ENCODE measurements at places on chromosomes 2 and 18.

DNA sequence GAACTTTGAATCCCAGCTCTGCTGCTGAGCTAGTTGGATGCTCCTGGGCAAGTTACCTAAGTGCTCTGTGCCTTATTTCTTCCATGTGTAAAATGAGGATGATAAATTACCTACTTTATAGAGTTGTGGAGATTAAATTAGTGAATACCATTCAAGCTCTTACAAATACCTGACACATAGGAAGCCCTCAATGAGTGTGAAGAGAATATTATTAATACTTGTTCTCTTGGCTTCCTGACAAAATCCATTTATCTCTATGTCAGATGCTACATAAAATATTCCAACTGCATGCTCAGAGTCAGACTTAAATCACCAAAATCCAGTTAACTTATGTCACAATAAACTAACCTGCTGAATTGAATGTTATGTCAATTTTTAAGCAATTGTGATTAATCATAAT is 42.9 kb upstream of the CCBE1 start:
- DNase-seq, result no peak

DNA sequence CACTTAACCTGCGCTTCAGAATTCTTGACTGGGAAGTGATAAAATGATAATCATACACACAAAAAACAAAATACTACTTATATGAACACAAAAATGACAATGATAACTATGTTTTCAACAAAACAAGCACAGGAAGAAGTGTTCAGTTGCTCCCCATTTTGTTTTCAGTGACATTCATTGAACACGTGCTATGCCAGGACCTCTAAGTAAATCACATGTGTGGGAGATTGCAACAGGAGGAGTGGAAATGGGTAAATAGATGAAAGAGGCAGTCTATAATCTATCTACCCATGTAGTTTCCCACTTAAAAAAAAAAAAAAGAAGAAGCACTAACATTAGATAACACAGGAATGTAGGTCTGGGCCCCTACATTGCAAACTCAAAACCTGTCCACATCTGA is 183.5 kb upstream of the HNRNPA3 start:
- DNase-seq, result no peak

DNA sequence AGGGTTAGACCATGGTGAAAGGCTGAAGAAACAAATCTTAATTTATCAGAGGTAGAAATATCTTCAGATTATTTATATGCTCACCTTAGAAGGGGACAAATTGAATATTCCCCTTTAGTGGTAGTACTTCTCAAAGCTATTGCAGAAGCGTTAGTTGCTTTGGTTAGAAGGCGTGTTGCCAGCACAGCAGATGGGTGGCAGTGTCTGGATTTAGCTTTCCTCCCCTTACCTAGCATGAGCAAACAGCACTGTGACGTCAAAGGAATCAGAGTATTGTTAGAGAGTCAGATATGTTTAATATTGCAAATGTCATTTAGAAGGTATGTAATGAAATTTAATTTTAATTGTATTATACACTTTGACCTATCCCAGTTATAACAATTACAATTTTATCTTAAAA is 27.2 kb upstream of the GALR1 start:
- DNase-seq, result no peak

DNA sequence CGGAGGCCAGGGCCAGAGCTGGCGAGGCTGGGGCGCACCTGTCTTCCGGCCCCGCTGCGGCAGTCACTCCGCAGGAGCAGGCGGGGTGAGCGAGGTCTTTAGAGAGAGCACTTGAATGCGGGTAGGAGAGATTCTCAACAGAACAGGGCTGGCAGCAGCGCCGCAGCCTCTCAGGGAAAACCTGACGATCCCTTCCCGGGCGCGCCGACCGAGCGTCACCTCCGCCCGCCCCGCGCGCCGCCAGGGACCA is 526 bp downstream of the PRKRA start:
- no peak for DNase-seq

GRCh38 chr2:228103379-228103778 is 78.1 kb downstream of the SPHKAP start:
- no peak for DNase-seq

GRCh38 chr2:65070172-65070830 is 14.1 kb downstream of the CEP68 start:
- no peak for DNase-seq

GRCh38 chr2:61414674-61415073 is 56.2 kb downstream of the USP34 start:
- DNase-seq, result no peak

- no peak for DNase-seq
These were observed 15.0 kb upstream of the KCNG2 start for GRCh38 chr18:79782566-79783308.

DNA sequence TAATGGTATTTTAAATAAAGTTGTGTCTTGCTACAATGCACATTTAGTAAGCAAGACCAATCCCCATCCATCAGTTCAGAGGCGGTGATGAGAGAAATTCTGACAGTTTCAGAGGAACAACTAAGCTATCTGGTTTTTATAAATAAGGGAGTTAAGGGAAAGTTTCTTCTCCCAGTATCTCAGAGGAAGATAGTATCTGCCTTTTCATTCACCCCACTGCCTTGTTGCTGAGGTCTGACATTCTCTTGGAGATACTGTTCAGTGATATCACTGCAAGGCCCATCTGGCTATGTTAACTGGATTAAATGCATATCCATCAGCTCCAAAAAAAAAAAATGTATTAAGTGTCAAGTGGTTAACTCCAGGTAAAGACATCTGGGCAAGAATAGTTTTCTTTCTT is 47.9 kb downstream of the RBMS1 start:
- no peak for DNase-seq

DNA sequence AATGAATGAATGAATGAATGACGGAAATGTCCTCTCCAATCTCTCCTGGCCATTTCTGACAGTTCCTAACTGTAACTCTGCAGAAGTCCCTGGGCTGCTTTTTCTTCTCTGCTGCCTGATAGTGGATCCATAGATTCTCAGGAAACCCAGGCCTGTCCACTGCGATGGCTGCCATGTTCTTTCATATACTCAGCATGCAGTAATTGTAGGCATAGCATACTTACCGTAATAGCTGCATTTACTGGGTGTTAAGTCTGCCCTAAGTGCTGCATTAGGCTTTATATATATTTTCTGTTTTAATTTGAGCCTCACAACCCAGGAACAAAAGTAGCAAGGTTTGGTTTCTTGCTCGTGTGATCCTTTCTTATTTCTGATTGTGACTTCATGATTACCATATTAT is 122.9 kb downstream of the DCC start:
- no peak for DNase-seq

- DNase-seq, result peak; percentile 45
These were observed 6.4 kb downstream of the ZEB2 start for GRCh38 chr2:144513388-144514101.

DNA sequence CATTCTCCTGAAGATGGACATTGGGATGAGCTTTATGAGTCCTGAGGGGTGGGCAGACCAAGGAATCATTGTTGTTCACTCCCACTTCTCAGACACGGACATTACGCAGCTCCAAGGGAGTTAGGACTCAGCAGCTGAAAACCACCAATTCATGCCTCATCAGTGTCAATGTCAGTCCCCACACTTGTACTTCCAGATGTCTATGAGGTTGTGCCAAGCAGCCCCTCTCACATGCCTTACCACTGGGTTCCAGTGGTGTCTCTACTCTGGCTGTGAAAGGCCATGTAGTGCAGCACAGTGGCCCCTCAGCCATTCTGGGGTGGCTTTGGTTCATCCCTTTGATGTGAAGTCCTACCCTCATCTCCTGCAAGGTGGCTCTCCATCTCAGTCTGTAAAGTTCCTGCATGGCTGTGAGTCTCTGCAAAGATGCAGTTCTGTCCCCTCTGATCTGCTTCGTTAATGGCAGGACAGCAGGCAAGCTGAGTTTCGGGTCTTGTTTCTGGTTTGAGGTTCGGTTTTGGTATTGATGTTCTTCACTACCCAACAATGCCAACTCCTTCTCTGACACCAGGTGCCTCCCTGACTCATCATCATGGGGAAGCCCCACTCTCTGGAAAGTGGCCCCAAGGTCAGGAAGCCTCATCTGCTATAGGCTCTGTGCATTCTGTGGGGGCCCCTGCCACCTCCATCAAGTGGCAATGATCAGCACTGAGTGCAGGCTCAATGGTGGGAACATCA is 14.0 kb upstream of the COL6A3 start:
- no peak for DNase-seq

DNA sequence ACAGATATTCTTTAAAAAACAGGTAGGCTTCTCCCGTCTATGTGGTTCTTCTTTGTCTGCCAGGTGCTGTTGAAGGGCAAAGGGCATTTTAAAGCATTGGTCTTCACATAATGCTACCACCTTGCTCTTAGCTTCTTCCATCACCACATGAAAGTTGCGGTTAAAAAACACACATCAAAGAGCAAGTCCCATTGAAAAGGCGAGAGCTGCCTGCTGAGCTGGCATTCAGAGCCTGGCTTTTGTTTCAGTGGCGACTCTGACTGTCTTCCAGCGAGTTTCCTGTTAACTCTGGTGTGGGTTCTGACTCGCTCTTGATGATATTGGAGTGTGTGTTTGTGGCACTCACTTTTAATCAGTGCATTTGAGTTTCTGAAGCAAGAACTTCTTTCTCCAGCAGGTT is 624.9 kb upstream of the FANCL start:
- no peak for DNase-seq

- DNase-seq, result no peak
These were observed 20.0 kb downstream of the TRIP12 start for GRCh38 chr2:229901819-229902218.

GRCh38 chr2:200703127-200703925 is 108.4 kb upstream of the BZW1 start:
- peak; percentile 61 for DNase-seq

DNA sequence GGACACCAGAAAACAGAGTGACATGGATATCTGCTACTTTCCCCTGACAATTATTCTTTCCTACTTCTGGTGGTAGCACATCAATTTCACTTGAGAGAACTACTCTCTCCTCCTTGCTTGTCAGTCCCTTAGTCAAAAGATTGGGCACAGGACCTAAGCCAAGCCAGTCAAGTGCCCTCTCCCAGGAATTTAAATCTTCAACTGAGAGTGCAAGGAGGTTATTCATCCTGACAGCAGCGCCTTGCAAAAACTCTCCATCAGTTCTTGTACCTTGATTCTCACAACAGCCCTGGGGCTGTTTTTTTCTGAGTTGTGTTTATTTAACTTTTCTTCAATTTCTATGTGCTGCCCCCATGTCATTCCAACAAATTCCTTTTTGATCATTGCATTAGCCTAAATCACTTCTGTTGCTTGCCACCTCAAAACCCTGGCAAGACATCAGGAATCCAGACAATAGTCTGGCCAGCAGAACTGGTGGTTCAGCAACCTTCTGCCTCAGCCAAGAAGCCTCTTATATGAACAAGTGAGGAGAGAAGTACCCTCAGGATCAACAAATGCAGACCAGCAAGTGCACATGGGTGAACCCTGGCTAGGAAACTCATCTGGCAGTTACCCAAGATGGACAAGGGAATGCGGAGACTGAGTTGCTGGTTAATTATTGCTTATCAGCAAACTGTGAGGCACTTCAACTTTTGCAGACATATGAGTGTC is 19.4 kb downstream of the COL4A3 start:
- DNase-seq, result no peak

- DNase-seq, result no peak
These were observed 156.4 kb downstream of the ZFP36L2 start for GRCh38 chr2:43070030-43070429.

- DNase-seq, result no peak
These were observed 72.7 kb downstream of the PTPN2 start for GRCh38 chr18:12811191-12811950.

DNA sequence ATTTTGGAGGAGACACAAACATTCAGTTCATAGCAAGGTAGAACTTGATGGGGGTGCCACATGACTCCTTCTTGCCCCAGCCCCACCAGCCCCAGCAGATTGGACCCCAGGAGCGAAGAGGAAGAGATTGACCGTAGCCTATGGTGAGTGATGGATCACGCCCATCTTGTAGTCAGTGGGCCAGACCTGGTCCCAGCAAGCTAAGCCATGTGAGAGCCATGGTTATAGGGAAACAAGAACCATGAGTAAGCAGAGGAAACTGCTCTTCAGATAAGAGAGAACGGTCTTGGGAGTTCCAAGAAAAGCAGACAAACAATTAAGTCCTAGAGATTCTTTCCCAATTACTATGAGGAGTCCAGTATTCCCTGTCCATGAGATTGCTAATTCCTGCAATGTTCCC is 4.6 kb upstream of the TCF4 start:
- no peak for DNase-seq

DNA sequence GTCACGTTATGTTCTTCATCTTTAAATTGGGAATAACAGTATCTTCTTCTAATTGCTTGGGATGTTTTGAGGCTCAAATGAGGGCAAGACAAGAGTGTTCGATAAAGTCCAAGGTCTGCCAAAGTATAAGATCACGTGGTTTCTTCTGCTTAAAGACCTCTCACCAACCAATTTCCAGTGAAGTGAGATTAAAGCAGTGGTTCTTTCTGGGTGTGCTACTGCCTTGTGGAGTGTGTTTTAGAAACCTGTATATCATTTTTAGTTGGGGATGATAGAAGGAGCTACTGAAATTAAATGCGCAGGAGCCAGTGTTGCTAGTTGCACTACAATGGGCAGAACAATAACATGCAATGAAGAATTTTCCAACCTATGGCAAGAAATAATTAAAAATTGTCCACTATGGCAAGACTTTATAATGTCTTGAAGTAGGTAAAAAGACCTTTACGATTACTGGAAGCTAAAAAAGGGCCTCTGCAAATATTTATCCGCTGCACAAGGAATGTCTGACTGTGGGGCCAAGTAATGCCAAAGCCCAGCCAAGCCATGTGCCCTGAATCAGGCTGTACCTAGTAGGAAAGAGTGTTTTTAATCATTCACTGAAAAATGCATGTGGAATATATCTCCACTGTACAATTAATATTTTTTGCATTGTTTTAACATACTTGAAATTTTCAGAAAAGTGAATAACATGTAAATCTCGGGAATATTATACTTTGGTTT is 244.5 kb upstream of the REG3G start:
- no peak for DNase-seq

- DNase-seq, result no peak
These were observed 360.6 kb upstream of the TNP1 start for GRCh38 chr2:217220228-217221013.

- no peak for DNase-seq
These were observed 3.9 kb upstream of the SERPINB2 start for GRCh38 chr18:63883617-63884016.

DNA sequence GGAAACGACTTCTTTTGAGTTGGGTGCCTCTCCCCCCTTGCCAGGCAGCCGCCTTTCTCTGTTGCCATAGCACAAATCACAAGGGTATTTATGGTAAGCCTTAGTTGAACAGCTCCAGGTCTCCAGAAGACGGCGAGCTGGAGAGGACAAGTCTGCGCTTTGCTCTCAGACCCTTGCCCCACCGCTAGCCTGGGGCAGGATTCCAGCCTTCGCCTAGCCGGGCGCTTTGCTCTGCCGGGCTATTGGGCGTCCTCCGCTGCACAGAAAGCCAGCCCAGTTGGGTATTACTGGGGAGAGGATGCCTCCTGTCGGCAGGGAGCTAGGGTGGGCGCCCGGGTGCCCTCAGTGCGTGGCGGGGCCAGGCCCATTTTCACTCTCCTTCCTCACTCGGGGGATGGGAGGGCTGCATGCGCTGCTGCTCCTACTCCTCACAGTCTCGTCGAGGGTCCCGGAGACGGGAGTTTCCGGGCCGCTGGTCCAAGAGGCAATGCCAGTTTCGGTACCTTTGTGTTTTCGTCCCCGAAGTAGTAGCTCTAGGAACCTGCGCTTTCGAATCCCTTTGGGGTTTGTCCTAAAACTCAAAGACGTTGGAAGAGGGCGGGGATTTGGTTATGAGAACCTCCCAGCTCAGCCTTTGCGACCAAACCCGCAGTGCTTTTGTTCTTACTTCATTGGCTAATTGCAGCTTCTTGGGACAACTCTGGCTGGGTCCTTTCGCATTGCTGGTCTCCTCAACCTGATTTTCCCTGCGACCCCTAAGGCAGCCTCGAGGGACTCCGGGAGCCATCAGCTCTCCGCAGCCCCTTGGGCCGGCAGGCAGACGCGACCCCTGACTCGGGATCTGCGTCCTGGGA is 3.6 kb upstream of the DLX2 start:
- no peak for DNase-seq
